Stimulated activated memory B cell treated with anti-CD40 and anti-IgM and Interleukin-4, amounts not matched to agents 10 μg/mL and 1 μg/mL and 100 μg/mL, for 72 hours (primary cell): ENCODE measurements at places on chromosomes 12 and 14.

DNA sequence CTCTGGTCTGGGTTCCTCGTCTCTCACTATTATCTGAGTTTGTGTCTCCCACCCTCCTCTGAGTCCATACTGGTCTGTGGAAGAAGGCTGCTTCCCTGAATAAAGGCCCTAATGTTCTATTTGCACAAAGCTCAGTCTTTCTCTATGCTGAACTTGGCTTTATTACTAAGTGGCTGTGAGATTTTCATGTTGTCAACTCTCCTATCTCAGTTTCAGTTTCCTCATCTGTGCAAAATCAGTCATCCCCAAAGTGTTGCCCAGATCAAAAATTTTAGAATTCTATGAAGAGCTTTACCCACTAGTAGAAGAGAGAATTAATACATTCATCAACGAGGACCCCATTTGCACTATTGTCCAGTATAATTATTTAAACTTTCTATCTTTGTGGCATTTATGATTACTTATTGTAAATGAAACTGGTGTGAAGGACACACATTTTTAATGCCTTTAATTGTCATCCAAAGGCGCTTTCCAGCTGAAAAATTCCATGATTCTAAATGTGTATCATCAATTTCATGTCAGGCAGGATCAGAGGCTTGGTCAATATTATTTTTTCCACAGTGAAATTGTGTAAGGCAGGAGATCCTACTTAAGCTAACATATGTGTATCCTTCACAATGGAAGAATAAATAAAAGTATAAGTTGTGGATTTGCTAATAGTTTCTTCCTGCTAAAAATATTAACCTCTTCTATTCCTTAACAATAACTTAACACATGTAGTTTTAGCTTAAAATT is 79.1 kb upstream of the EEA1 start:
- peak; percentile 27 for ATAC-seq

- ATAC-seq: no peak
Observed at GRCh38 chr12:65891987-65892481, 67.8 kb downstream of the HMGA2 start.

- ATAC-seq: no peak
Observed at GRCh38 chr14:103840014-103840413, 7.4 kb downstream of the PPP1R13B start.

DNA sequence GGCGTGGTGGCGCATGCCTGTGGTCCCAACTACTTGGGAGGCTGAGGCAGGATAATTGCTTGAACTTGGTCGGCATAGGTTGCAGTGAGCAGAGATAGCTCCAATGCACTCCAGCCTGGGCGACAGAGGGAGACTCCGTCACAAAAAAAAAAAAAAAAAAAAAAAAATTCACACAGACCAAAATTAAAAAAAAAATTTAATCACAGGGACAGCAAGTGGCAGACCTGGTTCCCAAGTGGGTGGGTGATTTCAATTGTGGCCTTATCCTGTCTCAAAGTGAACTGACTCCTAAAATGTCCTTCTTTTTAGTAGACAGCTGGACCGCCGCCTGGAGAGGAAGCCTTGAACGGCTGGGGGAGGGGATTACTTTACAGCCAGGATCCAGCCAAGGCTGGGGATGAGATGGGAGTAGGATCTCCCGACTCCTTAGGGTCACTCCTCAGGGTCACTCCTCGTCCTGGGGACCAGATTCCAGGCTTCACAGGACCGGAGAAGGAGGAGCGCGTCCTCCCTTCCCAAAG is 1.5 kb upstream of the KCNH3 start:
- ATAC-seq: no peak

- ATAC-seq: peak; percentile 87
Observed at GRCh38 chr12:68012712-68013111, 23.5 kb downstream of the IFNG-AS1 start.

GRCh38 chr14:52042371-52043289 is 26.2 kb downstream of the NID2 start:
- no peak for ATAC-seq

- no peak for ATAC-seq
Observed at GRCh38 chr12:28793581-28794151, 355.4 kb upstream of the FAR2 start.

DNA sequence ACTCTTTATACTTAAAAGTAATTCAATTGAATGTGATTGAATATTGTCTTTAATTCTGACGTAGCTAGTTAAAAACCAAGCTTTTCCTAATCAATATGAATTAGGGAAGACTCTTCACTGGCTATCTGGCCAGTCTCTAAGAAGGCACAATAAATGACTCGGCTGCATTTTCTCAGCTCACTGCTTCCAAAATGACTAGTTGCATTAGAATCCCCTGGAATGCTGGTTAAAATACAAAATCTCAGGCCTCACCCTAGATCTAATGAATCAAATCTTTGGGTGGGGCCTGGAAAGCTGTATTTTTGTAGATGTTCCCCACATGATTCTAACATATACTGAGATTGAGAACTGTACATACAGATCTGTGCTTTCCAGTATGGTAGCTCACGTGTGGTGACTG is 242.1 kb downstream of the CHST11 start:
- ATAC-seq: no peak

DNA sequence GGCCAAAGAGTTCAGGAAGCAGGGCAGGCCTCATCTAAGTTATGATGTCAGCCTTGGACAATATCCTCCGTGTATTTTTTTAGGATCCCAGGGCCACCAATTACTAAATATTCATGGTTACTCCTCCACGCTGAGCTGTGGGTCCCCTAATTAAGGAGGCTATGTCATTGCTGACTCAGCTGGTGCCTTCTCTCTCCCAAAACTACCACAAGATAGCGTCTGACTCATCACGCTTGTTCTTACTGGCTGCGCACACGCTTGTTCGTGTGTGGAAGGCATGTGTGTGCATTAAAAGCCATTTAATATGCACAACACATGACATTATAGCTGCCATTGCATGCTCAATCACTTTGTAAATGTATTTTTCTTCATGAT is 78.3 kb downstream of the GSC start:
- ATAC-seq: no peak

- no peak for ATAC-seq
Observed at GRCh38 chr12:59401862-59402261, 194.0 kb upstream of the SLC16A7 start.

GRCh38 chr12:80864046-80864735 is 73.5 kb downstream of the LIN7A start:
- ATAC-seq: no peak

DNA sequence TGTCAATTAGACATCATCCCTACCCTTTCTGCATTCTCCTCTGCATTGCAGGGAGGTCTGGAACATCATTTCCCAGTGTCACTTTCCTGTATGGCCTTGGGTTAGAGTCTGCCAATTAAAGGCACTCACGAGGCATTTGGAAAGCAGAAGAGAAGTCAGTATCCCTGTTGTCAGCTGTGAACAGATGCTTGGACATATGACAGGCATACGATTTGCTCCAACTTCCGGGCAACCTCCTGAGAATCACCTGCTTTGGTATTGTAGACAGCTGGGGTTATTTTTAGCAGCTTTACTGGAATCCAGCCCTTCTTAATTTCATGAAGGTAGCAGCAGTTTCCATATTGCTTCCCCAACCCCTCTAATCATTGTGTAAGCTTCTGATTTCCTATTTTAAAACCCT is 88.7 kb upstream of the DHRS4 start:
- no peak for ATAC-seq

DNA sequence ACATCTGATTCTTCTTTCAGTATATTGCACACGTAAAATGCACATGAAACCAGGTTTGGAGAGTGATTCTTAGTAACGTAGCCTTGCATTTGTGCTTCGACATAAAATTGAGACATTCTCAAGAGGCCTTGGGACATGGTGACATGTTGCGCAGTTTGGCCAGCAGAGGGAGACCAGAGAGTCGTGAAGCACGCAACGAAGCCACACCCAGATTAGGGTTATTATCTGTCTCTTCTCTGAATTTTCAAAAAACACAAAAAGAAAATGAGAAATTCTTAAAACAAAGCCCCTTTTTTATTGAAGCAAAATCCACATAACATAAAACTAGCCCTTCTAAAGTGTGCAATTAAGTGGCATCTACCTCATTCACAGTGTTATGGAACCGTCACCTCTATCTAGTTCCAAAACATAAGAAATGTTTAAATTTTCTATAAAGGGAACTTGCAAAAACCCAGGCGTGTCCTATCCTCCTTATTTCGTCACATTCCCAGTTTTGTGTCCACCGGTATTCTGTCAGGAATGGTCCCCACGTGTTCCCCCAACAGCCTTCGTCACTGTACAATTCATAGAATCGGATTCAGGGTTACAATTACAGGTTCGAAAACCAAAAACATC is 108.8 kb upstream of the ATF7IP start:
- ATAC-seq: peak; percentile 84

- no peak for ATAC-seq
Observed at GRCh38 chr14:69581316-69581935, 6.8 kb upstream of the CCDC177 start.
